ENCODE measurements at places on chromosomes 12 and 14.

DNA sequence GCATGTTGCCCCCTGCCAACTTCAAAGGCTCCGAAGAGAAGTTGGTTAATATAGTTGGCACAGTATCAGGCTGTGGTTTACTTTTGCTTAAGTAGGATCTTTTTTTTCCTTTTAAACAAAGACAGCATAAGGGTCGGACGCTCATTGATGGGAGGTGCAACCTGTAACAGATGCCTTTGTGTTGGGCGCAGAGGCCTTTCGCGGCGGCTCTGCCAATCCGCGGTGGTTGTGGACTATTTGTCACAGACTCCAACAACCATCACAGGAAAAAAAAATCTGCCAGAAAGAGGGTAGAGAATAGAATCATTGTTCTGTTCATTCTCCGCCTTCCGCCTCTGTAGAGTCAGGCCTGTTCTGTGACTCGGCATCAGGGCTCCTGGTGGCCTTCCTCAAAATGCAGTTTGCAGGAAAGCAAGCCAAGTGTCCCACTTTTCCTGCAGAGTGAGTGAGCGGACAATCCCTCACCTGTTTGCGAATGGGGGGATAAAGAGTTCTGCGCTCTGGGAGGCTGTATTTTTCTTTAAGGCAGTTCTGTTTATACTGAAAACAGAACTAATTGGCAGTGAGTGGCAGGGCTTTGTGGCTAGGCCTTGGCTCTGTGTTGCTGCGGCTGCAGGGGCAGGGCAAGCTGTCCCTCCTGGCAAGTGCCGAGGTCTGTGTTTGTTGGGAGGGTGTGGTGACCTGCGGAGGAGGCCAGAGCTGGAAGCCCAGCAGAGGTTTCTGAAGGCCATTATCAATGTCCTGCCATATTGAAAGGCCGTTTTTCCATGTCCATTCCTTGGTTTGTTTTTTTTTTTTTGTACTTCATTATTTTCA lies 83.0 kb upstream of the PIWIL1 start:
- no peak for DNase-seq

GRCh38 chr12:93698307-93699092 lies 21.3 kb downstream of the CRADD start:
- no peak for DNase-seq

DNA sequence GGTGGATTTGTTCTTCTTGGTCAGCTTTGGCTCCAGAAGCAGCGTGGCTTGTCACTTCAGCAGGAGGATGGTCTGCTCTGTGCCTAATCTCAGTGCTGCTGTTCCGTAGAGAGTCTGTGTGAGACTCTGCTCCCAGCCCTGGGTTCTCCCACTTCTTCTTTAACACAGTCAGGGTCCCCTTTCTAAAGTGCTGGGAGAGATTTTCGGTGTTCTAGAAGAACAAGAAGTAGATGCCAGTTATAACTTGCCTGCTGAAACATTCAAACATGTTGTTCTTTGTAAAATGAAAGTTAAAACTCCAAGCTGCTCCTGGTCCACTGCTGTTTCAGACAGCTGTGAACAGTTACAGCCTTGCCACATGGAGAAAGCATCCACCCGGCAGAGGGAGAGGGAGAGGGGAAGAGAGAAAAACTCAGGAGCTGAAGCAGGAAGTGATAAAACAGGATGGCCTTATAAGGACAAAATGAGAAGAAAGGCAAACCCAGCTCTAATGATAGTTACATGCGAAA lies 55.2 kb upstream of the CERS5 start:
- DNase-seq, result no peak

DNA sequence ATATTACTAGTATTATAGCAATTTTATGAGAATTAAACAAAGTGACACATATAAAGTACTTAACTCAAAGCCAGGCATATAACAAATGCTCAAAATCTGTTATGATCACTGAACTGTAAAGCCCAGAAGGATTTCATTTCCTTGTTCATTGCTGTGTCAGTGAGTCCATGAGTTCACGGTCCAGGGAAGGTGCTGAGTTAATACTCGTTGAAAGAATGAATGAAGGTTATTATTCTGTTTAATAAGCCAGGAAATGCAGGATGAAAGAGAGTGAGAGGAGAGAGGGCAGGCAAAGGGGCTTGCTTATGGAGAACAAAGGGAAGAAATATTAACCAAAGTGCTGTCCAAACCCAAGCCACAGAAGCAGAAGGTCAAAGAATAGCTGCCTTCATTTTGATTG lies 40.2 kb upstream of the NT5DC3 start:
- DNase-seq, result no peak

DNA sequence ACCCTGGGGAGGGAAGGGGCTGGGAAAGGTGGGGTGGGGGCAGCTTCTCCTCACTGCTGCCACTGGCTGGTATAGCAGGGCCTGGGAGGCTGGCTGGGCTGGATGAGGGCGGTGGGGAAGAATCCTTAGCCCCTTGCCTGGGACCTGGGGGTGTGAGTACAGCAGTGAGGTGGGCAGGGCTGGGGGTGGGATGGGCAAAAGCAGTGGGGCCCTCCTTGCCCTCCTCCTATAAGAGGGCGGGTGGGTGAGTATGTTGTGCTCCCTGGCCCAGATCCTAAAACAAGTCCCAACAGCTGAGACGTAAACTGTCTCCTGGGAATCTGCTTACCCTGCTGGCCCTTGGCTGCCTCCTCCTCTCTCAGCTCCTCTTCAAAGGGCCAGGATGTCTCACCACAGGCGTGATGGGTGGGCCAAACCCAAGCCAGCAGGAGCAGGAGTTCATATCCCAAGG lies 2.2 kb downstream of the NCKAP5L start:
- no peak for DNase-seq

GRCh38 chr12:23463172-23463571 lies 486.3 kb downstream of the SOX5 start:
- no peak for DNase-seq

DNA sequence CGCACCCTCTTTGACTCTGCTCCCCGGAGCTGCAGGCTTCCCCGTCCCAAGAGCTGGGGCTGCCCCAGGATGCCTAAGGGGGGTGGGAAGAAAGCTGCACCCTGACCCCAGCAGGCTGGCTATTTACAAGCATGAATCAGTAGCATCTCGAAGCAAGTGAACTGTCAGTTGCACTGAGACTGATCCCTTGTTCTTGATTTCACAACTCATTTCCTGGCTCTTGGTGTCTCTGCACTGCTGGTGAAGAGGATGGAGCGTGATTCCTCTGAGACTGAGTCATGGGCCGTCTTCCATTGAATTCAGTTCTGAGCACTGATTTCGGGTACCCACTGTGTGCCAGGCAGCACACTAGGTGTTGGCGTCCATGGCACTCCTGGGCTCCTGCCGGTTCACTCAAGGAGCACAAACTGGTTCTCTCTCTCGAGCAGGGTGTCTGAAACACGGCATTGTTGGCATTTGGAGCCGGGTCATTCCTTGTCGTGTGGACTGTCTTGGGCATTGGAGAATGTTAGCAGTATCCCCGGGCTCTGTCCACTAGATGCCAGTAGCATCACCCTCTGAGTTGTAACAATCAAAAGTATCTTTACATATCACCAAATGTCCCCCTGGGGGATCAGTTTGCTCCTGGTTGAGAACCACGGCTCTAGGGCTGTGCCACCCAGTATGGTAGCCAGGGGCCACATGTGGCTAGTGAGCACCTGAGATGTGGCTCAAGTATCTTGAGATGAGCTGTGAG lies 86.9 kb downstream of the RIN3 start:
- no peak for DNase-seq

GRCh38 chr12:80205960-80206359 lies 106.6 kb downstream of the OTOGL start:
- no peak for DNase-seq

- no peak for DNase-seq
These were observed 334.8 kb upstream of the RGS6 start for GRCh38 chr14:71597287-71597920.

GRCh38 chr14:102973706-102974285 lies 51.3 kb downstream of the AMN start:
- DNase-seq, result no peak

- peak; percentile 32 for DNase-seq
These were observed 970 bp downstream of the CDH24 start for GRCh38 chr14:23056145-23056955.

DNA sequence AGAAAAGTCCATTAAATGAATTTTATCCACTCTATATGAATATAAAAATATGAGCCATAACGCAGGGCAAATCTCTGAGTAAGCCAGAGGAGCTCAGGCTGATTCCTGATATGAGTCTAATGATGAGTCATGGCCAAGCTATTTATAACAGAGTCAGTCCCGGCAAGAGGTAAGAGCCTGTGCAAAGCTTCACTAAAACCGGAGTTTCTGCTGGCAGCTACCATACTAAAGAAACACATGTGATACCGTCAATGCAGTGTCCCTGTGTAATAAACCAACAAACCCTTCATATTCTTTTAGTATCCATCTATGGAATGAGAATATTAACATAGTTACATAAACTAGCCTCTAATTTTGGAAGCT lies 319.4 kb downstream of the KCNC2 start:
- no peak for DNase-seq

GRCh38 chr12:29148911-29149690 lies at the start of gene FAR2:
FAR2 (plus strand) TSS chr12:29149278; CDS start chr12:29270450, 121,172 bp downstream.
- no peak for DNase-seq

- DNase-seq, result no peak
These were observed 34.1 kb downstream of the CYP46A1 start for GRCh38 chr14:99718031-99718810.

DNA sequence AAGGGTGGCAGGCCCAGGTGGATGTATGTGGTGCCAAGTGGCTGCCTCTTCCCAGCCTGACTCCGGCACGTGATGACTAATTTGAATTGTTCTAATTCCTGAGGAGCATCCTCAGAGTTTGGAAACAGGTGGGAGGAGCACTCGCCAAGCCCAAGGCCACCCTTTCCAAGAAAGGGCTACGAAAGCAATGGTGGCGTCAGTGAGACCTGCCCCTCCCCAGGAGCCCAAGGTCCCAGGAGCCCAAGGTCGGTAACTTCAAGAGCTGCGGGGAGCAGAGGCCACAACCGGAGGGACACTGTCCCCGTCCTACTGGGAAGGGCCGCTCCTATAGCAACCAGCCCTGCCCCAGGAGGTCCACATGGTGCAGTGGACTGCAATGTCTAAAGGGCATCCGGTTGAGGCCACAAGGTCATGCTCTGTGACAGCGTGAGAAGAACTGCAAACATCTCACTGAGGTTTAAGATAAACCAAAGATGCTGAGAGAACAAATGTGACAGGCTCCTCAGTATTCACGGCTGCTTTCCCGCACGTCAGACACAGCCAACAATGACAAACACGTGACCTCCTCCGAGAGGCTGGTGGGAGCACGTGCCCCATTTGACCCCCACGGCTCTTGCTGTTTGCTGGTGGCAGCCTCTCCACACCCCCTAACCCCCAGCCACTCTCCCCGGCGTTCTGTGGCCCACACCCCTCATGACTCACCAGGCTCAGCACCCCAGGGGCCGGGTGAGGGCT lies 79.6 kb downstream of the ITPK1 start:
- no peak for DNase-seq

DNA sequence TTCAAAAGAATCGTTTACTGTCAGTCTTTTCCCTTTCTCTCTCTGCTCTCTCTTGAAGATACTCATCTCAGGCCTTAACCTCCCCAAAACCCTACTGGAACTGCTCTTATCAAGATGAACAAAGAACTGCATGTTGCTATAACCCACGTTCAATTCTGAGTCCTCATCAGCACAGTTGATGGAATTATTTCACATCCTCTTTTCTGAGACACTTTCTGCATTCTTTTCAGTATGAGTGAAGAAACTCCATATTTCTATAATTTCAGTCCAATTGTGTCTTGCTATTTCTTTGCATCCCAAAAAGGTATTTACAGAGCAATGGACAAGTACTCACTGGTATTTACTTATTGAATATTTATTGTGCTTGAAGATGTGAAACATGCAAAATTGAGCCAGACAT lies 160.1 kb upstream of the CPNE8 start:
- no peak for DNase-seq

DNA sequence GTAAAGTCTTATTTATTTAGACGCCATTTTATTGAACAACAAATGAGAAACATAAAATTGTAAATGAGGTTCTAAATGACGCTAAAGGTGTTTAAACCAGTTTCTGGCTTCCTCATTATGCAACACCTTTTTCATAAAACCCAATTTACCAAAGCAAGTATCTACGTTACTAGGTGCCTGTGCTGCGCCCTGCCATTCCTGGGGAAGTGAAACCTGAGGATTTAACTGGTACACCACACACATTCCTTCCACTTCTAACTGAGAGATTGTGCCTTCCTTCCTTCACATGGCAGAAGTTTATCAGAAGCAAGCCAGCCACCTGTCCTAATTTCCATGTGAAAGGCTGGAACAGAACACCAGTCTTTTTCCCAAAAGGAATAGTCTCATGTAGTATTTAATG lies 40.3 kb upstream of the GCH1 start:
- DNase-seq, result no peak

- DNase-seq, result peak; percentile 42
These were observed at the start of gene IGFBP6 for GRCh38 chr12:53097564-53098353. IGFBP6 (plus strand) TSS chr12:53097667; CDS start chr12:53097718, 51 bp downstream.

- no peak for DNase-seq
These were observed 115.9 kb downstream of the FGD4 start for GRCh38 chr12:32515137-32515873.

DNA sequence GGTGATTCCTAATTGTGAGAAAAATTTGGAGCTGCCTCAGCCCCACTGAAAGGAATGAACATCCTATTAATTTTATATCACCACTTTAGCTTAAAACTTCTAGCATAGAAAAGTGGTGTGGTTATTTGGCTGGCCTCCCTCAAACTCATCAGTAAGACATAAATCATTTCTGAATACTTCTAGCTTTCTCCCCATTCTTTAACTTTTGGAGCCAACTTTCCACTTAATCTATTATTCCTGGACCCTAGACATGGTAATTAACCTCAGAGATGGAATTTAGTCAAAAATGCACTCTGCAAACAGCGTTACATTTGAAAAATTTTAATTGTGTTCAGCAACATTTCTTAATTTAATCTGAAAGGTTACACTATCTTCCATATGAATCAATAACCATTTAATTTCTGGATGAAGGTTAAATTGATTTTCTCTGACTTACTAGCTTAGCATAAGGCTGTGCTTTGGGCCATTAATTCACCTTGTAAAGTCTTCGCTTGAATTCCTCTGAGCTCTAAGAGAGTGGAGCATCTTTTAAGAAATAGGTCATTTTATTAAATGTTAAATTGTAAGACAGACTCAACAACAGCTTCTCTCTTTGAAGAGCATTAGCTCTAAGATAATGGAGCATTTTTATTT lies 753.6 kb upstream of the STXBP6 start:
- no peak for DNase-seq

Measured in stimulated activated CD4-positive, alpha-beta T cell treated with anti-CD3 and anti-CD28 coated beads, TNF-alpha, amount 100 ng/mL, for 1 hour (primary cell).